Left lobe of liver (tissue), 2 donors: ENCODE measurements at places on chromosomes 5 and 9. TPM values are rescaled to one million over a fixed set of nuclear protein-coding genes. Genes with fewer than 3 reads are reported as not detected.

The ATOSB gene
- total RNA-seq: 6.3 TPM

The GAS1 gene
- total RNA-seq: 1.4 TPM

The TAF9 gene
- total RNA-seq: 20.0 TPM

The SHB gene
- 14.1 TPM for total RNA-seq

The DAB2IP gene
- 27.3 TPM for total RNA-seq

The LHX2 gene
- 2.9 TPM for total RNA-seq

The SCGB3A2 gene
- total RNA-seq: not detected

The PCDHB5 gene
- 0.33 TPM for total RNA-seq

- DNase-seq: no peak
Measured at GRCh38 chr9:76181781-76182180, 212.4 kb downstream of the RFK start.

- DNase-seq: no peak
Measured at GRCh38 chr5:133321833-133322420, 270.1 kb downstream of the HSPA4 start.

GRCh38 chr5:149429839-149430721, 51.0 kb upstream of the IL17B start:
- DNase-seq: no peak

DNA sequence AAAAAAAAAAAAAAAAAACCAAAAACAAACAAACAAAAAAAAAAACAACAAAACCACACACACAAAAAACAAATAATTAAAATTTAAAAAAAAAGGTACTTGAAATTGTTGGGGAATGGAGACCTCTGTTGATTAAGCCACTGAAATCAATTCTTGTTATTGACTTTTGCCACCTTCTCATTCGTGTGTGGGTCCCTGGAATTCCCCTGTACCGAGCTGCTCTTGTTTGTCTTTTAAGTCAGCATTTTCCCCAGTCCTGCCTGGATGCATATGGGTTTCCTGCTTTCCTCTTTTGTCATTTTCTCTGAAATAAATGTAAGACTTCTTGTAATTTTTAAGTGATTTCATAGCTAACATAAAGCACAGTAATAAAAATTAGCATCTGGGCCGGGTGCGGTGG, 45.5 kb downstream of the GPBP1 start:
- no peak for DNase-seq

GRCh38 chr9:116900543-116900942, 213.4 kb downstream of the TRIM32 start:
- no peak for DNase-seq

DNA sequence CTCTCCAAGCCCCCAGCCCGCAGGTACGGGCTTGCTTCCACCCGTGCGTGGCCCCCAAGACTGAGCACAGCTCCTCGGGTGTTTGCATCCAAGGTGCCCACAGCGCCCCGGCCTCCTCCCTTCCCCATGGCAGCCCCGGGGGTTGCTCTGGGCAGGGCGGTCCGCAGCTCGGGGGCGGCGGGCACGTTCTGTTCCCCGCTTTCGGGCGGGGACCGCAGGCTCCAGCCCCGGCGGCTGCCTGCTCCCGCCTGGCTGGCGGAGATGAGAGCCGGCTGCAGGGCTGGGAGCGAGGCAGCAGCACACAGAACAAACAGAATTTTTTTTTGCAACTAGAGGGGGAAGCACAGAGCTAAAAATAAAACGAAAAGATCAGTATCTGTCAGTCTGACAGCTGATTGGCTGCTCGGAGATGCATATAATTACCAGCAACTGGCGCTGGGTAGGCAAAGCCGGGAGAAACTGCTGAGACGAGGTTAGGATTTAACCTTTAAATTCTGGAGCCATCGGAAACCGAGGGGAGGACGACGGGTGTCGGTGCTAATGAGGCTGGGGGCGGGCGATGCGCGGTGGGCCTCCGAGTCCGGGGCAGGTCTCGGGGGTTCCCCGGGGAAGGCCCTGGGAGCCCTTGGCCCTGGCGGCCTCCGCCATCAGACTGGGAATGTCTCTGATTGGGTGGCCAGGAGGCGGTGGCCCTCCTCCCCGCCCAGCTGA, 142.7 kb upstream of the IER5L start:
- peak; percentile 67 for DNase-seq

DNA sequence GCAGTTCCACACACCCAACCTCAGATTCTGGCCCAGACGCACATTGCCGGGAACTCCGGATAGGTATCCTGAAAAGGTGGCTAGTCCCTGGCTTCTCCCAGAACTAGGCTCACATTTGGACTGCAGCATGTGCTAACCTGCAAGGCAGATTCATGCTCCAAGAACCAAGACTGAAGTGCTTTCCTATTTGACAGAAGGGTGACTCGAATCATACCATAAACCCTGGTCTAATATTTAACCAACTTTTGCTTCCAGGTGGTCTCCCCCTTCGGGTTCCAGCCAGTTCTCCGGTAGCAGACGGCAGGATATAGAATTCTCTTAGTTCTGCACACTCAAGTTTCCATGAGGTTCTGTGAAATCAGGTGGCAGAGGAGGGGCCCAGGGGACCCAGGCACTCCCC, 7.6 kb downstream of the PTGES start:
- no peak for DNase-seq

- DNase-seq: no peak
Measured at GRCh38 chr9:4197548-4197947, 102.3 kb downstream of the GLIS3 start.

DNA sequence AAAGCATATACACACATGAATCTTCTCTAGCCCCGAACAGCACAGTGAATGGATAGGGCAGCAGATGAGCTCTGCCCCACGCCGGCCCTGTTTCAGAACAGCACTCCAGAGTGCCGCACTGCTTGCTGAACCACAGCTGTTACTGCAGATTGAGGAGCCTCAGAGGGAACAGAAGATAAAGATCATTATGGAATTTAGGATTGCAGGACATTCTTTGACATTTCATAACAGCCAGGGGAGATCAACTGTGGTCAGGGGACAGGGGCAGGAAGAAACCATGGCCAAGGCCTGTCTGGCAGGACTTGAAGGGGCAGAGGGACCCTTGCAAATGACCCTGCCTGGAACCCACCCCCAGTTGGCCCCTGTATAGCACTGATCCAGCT, 20.6 kb downstream of the IRF1 start:
- DNase-seq: no peak

GRCh38 chr5:39698838-39699560, 274.2 kb upstream of the DAB2 start:
- no peak for DNase-seq

DNA sequence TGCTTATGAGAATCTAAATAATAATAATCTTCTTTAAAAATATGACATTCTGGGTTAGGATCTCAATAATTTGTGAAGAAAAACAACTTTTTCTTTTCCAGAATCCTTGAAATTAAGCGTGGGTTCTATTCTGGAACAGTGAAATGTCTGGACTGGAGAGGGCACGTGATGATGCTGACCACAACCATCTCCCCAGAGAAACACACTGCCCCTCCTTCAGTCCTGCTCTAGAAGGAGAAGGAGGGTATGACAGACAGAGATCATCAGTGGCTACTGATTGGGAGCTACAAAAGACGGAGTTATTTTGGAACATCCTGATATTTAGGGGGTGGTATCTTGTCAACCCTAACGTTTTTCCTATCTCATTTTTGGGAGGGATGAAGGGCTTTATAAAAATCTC, 40.2 kb downstream of the MEF2C start:
- DNase-seq: no peak

GRCh38 chr5:41510176-41510831, at the start of gene PLCXD3:
Gene PLCXD3 (minus strand): TSS chr5:41510601. CDS start chr5:41510526, 75 bp downstream.
- DNase-seq: no peak
